ENCODE measurements at places on chromosomes 3 and 15. TPM values are rescaled to one million over a fixed set of nuclear protein-coding genes. Genes with fewer than 3 reads are reported as not detected.

ACTC1 gene
- total RNA-seq: 3.4 TPM

CACNA1D gene
- total RNA-seq: 96.8 TPM

ANKRD34C gene
- 0.03 TPM for total RNA-seq

PLXND1 gene
- total RNA-seq: 233 TPM

MAP3K13 gene
- total RNA-seq: 74.8 TPM

HES1 gene
- total RNA-seq: 70.6 TPM

ANKRD63 gene
- not detected for total RNA-seq

MYL3 gene
- total RNA-seq: 2.8 TPM

SLC7A14 gene
- 0.06 TPM for total RNA-seq

SCN11A gene
- 0.60 TPM for total RNA-seq

TGM5 gene
- total RNA-seq: 0.15 TPM

WDR76 gene
- total RNA-seq: 5.6 TPM

FGD5 gene
- total RNA-seq: 45.3 TPM

CPLX3 gene
- total RNA-seq: not detected

CCR9 gene
- total RNA-seq: 0.46 TPM

TUBGCP4 gene
- 17.0 TPM for total RNA-seq

TMEM158 gene
- 1.5 TPM for total RNA-seq

CLDN1 gene
- 7.1 TPM for total RNA-seq

All from lung (tissue), 17 donors.